Activated T-helper 1 cell treated with anti-CD3 and anti-CD28 coated beads, Interleukin-12 subunit alpha, Interleukin-12 subunit beta, Interleukin-2, Interleukin-4 antibody, amounts not matched to agents 30 ng/mL and 10 ng/mL and 1 ng/mL, durations not matched to agents 14 hours and 24 hours and 36 hours (primary cell): ENCODE measurements at places on chromosomes 12 and 14. TPM values are rescaled to one million over a fixed set of nuclear protein-coding genes. Genes with fewer than 3 reads are reported as not detected.

Gene CHGA
- not detected in 2 replicates for total RNA-seq

Gene NKX2-1
- not detected in 2 replicates for total RNA-seq

- H3K36me3 ChIP-seq, result peaks cover 17% of the 10 kb centered on the region
- no peak for DNase-seq
- no peaks in the 10 kb centered on the region for H3K27me3 ChIP-seq
Observed at GRCh38 chr14:35761922-35762321, 47.2 kb downstream of the RALGAPA1 start.

GRCh38 chr14:28426960-28427359 lies 339.6 kb upstream of the FOXG1 start:
- no peaks in the 10 kb centered on the region for H3K36me3 ChIP-seq
- H3K27me3 ChIP-seq, result no peaks in the 10 kb centered on the region
- H3K27ac ChIP-seq, result no peak overlapping the region
- no peaks in the 10 kb centered on the region for H3K4me1 ChIP-seq

GRCh38 chr12:82327861-82328260 lies 30.3 kb downstream of the CCDC59 start:
- H3K27ac ChIP-seq, result no peak overlapping the region
- H3K27me3 ChIP-seq, result peaks cover 3% of the 10 kb centered on the region
- H3K36me3 ChIP-seq, result no peaks in the 10 kb centered on the region
- H3K4me1 ChIP-seq, result no peaks in the 10 kb centered on the region
- no peak overlapping the region for H3K4me3 ChIP-seq
- no peak for DNase-seq

DNA sequence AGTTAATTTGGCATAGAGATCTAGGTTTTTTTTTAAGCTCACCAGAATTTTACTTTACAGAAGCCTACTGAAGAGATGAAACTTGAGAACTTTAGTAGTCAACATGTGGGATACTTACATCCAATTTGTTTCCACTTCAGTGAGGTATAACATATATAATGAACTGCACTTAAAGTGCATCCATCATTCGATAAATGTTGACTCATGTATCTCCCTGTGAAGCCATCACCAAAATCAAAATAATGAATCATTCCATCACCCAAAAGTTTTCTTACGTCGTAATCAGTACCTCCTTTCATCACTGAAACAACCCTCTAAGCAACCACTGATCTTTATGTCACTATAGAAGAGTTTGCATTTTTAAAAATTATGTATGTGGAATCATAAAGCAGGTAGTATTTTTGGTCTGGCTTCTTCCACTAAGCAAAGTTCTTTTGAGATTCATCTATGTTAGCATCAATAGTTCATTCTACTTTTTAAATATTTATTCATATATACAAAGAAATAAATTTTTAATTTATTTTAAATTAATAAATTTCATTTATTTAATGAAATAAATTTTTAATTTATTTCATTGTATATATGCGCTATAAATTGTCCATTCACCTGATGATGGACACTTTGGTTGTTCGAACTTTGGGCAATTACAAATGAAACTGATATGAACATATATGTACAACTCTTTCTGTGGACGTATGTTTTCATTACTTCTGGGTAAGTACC lies 2.0 kb upstream of the CPNE8 start:
- no peaks in the 10 kb centered on the region for H3K36me3 ChIP-seq
- H3K4me3 ChIP-seq, result peak overlapping the region; percentile 79
- peaks cover 18% of the 10 kb centered on the region for H3K27me3 ChIP-seq
- H3K27ac ChIP-seq, result peak overlapping the region; percentile 77

GRCh38 chr14:68365228-68365627 lies 427.6 kb downstream of the ZFP36L1 start:
- H3K36me3 ChIP-seq, result no peaks in the 10 kb centered on the region
- H3K4me3 ChIP-seq, result no peak overlapping the region
- DNase-seq, result no peak
- H3K4me1 ChIP-seq, result peaks cover 36% of the 10 kb centered on the region
- no peaks in the 10 kb centered on the region for H3K27me3 ChIP-seq
